ENCODE measurements at places on chromosomes 5 and 9.
A peak's percentile ranks its signal among the peaks of the same experiment; 100 is the strongest.

DNA sequence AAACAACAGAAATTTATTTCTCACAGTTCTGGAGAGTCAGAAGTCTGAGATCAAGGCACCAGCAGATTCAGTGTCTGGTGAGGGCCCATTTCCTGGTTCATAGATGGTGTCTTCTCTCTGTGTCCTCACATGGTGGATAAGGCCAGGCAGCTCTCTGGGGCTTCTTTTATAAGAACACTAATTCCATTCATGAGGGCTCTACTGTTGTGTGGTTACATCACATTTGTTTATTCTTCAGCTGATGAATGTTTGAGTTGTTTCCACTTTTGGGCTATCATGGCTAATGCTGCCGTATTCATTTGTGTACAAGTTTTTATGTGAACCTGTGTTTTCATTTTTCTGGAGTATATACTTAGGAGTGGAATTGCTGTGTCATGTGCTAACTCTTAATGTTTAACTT is 35.2 kb downstream of the DDX4 start:
- no peak for DNase-seq

DNA sequence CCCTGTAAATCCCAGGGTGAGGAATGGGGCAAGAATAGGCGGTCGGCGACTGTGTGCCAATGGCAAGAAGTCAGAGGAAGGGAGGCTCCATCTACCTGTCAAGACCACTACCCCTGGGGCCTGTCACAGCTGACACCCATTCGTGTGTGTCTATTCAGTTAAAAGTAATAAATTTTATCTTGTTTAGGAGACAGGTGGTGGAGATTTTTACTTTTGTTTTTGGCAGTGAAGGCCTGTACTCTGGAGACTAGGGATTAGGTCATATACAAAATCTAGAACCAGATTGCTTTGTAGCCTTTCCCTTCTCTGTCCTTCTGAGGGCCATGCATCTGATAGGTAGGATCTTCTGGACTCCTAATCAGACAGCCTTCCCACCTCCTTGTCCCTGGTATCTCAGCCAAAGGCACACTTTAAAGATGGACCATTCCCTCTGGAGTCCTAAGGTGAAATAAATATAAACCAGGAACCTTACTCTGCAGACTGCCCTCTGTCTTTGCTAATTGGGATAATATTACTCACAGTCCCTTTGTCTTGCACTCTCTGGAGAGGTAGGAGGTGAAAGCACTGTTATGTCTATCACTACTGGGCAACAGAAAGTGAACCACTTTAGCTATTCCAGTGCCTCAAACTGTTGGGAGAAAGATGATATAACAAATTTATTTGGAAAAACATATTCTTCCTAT is 213.2 kb upstream of the ACTBL2 start:
- DNase-seq: no peak

GRCh38 chr5:151596828-151597539 is 5.9 kb upstream of the FAT2 start:
- peak; percentile 60 for DNase-seq

DNA sequence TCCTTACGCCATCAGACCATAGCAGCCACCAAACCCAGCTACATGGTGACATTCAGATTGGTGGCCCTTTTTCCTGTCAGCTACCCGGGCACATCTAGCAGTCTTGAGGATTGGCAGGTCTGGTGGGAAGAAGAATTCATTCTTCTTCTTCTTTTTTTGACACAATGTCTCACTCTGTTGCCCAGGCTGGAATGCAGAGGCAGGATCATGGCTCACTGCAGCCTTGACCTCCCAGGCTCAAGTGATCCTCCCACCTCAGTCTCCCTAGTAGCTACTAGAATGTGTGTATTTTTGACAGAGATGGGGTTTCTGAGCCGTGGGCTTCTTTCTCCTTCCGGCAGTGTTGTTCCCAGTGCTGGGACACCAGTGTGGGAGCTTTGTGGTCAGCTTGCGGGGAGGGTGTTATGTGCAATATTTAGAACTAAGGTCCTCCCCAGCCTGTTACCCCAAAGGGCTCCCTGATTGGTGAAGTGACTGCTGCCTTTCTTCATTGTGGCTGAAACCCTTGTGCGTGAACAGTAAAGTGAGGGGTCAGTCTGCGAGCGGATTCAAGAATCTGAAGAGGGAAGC is 3.4 kb downstream of the NTMT1 start:
- no peak for DNase-seq

DNA sequence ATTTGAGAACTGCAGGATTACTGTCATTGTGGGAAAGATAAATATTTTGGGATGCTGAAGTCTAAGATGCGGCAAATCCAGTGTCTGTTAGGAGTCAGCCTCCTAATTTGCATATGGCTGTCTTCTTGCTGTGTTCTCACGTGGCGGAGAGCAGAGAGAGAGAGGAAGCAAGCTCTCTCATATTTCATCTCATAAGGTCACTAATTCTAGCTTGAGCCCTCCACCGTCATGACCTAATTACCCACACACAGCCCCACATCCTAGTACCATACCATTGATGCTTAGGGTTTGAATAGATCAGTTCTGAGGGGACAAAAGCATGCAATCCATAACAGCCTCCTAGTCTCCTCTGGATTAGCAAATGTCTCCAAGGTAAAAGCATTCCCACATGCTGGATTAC is 124.5 kb downstream of the CDH12 start:
- no peak for DNase-seq

- no peak for DNase-seq
Observed at GRCh38 chr9:12961276-12961809, 186.5 kb downstream of the LURAP1L start.

DNA sequence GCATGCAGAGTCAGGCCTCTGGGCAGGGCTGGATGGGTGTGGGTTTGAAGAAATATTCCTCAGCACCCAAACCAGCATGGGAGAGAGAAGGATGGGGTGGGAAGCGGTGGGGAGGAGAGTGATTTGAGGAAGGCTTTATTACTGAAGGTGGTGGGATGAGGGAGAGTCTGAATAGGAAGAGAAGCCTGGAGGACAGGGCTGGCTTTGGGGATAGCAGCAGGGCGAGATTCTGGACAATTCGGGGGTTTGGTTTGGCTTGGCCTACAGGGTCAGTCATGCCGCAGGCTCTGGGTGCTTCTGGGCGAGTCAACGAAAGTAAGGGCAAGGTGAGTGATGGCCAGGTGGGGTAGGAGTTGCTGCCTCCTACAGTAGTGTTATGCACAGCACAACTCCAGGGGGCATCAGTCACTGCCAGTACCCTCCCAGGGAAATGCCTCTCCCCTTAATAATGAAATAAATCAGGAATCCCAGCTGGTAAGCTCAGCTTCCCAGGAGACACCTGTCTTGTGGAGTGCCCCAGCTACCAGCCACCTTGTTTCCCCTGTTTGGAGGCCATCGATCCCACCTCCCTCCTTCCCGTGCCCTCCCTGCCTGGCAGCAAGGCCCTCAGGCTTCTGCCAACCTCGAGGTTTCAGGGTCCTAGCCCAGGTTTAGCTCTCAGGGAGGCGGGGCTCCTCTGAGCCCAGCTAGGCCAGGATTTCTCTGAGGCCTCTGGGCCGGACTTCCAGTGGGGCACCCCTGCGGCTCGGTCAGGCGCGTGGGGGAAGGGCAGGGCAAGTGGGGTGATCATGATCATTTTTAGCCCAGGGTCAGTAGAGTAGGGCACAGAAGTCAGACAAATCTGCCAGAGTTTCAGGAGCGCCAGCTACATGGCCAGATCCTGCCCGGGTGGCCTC is 741 bp upstream of the NKX2-5 start:
- no peak for DNase-seq

- no peak for DNase-seq
Observed at GRCh38 chr9:1771094-1771789, 243.9 kb upstream of the SMARCA2 start.

GRCh38 chr5:95487880-95488279 is 66.9 kb downstream of the SKIC3 start:
- no peak for DNase-seq

- DNase-seq: no peak
Observed at GRCh38 chr5:66344544-66344943, 200.4 kb downstream of the SREK1 start.

DNA sequence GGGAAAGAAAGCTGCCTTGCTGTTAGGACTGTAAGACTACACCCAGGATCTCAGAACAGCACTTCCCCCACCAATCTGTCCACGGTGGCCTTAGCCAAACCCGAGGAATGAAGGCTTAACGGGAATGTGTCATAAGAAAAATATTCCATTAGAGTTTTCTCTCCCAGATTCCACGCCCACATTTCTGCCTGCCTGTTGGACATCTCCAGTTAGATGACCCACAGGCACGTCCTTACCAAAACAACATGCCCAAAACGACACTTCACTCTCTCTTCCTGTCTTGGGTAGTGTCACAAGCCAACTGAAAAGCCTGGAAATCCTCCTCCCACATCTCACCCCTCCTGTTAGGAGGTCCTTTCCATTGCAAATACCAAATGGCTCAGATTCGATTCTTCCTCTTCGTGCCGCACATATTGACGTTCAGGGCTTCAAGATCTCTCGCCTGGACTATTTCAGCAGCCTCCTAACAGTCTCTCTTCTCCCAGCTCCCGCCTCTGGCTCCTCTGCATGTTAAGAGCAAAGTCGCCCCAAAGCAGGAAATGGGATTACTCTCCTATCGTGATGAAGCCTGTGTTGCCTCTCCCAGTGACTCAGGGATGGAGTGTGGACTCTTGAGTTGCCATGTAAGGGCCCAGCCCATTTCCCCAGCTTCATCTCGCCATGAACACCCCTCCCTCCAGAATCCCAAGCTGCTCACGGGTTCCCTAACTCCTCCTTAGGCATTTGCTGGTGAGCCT is 159.3 kb downstream of the NR3C1 start:
- DNase-seq: peak; percentile 68

DNA sequence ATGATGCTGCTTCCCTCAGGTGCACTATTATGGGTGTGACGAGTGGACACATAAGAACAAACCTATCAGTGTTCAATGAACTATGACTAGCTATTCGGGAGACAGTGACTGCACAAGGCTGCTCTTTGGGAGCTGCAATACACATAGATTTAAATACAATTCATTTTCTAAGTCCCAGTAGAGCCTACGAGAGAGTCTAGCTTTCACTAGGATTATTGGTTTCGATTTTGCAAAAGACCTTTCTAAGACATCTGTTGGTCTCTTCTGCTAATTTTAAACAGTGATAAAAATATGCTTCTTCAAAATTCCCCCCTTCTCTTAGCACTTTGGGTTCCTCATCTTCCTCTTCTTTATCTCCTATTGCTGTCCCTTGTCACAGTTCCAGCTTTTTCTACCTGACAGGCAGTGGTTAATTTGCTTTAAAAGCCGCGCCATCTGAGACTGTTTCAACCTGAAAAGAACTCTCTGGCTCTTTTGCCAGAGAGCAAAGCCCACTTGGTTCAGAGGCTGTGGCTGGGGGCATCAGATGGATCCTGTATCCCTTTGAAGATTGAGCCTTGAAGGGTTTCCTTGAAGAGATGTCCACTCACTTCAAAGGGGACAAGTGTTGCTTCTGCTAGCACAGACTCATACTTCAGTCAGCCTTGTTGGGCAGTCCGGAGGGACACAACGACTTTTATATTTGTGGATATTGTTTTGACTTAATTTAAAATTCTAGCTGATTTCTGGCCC is 241.5 kb downstream of the MAN2A1 start:
- no peak for DNase-seq

DNA sequence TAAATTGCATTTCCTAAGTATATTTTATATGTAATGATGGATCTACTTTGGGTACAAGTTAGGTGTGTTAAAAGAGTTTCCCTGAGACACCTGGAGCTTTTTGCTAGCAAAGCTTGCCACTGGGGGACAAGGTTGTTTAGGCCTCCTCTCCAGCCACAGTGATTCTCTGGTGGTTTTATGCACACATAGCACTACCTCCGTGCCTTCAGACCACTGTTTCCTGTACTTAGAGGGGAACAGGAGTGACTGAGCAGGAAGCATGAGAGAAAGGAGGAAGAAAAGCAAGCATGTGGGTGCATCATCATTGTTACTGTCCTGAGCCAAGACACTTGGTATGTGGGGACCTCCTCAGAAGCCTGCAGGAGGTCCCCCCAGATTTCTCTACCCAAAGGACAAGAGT is 272.1 kb downstream of the RASEF start:
- no peak for DNase-seq

DNA sequence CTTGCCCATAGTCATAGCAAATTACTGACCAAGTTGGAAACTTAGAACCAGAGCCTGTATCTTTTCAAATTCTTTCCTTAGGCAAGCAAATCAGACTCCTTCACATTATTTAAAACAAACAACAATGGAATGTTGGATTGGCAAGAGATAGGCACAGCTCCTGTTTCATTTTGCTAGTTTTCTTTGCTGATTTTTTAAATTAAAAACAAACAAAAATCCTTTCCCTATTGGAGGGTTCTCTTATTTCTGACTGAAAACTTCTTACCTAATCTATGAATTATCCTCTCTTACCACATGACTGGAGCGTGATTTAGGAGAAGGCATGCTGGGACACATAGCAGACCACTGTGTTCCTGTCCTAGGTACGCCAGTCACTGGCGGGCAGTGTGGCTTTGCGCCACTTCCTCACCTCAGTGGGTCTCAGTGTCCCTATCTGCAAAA is 63.0 kb downstream of the TTC39B start:
- no peak for DNase-seq

DNA sequence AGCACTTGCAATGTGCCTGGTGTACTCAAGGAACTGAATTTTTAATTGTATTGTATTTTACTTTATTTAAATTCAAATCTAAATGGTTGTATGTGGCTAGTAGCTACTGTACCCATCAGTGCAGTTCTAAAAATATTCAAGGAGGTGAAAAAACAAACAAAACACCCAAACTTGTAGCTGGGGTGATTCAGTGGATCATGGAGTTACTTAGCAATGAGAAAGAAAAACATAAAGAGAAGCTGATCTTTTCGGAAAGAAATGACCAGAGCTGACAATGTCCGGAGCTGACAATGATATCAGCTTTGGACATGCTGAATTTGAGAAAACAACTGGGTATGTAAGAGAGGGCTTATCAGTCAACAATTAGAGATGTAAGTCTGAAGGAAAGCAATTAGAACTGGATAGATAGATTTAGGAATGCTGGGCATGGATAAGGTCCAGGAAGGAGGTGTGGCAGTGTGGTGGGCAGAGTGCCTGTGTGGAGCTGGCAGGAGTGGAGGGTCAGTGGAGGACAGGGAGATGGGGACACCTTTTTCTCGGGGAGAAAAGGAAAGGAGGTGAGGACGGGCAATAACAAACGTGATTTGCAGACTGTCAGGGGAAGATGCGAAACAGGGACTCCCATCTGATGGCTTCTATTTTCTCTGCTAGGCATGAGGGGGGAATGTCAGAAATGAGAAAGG is 113.2 kb downstream of the DCP2 start:
- no peak for DNase-seq

DNA sequence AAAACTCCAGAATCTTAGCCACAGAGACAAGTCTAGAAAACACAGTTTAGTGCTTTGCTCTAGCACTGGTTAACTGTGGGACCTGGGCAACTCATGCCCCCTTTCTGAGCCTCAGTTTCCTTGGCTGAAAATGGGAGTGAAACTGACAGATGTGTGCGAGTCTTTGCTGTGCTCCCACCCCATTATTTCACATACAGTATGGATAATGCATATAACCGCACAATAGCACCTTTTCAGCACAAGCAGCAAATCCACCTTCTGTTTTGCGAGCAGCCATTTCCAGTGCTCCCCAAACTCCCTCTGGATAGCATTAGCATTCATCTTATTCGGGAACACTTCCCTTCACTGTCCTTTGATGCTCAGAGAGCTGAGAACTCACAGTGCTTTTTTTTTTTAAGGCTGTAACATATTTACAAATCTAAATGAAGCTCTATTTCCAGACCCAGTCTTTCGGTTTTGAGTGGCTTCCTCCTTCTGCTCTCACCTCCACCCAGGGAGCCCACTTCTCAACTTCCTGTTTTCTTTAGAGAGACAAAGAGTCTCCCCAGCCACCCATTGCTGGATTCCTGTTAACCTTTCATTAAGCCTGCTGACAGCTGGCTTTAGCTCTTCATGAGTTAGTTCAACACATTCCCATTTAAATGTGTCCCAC is 49.2 kb downstream of the TIMD4 start:
- DNase-seq: no peak

Measured in urothelium cell line (cell line).